ENCODE measurements at places on chromosomes 2 and 18.

- DNase-seq = no peak
Measured at GRCh38 chr2:31207790-31208189, 9.5 kb downstream of the CAPN14 start.

GRCh38 chr2:112163541-112163981, 25.4 kb downstream of the FBLN7 start:
- no peak for DNase-seq

DNA sequence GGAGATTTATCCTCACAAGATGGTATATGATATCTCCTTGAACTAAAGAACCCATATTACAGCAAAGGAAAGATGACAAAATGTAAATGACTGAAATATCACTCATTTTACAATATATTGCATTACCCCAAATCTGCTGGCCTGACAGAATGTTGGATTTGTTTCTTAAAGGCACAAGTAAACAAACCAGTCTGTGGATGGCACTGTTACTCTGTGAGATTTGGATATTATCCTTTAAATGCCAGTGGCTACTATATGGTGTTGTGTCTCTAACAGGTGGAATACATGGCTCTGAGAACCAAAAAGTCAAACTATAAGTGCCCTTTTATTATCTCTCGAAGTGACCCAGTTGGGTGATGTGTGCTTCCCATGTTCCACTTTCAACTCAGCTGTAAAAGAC, 125.7 kb downstream of the PDE1A start:
- no peak for DNase-seq

GRCh38 chr18:22639026-22639463, 221.3 kb upstream of the CTAGE1 start:
- no peak for DNase-seq

- no peak for DNase-seq
Measured at GRCh38 chr2:3780477-3781402, 77.4 kb downstream of the DCDC2C start.

DNA sequence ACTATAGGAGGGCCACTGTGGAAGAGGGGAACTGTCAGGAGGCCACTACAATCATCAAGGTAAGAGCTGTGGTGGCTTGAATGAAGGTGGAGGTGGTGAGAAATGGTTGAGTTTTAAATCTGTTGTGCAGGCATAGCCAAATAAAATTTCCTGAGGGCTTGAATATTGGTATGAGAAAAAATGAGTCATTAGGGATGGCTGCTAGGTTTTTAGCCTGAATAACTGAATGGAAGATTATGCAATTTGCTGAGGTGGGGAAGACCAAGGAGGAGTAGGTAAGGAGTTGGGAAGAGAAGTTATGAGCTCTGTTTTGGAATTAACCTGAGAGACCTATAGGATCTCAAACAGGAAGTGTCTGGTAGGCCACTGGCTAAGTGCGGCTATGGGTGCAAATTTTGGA, 84.0 kb downstream of the KLHL14 start:
- DNase-seq = no peak

DNA sequence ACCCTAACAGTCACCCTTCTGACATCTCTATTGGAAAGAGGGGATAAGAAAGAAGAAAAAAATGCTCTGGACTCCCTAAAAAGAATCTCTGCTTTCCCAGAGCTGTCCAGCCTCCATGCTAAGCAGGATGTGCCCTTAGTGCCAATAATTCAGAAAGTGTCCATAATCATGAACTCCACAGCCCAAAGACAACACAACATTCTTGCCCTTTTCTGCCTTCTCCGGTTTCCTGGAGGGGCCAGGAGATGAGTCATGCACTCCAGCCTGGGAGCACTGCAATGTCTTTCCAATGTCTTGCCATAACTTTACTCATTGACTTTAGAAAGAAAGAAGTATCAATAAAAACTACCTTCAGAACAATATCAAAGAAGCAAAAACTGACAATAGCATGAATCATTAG, 44.0 kb downstream of the KLF7 start:
- DNase-seq = no peak

DNA sequence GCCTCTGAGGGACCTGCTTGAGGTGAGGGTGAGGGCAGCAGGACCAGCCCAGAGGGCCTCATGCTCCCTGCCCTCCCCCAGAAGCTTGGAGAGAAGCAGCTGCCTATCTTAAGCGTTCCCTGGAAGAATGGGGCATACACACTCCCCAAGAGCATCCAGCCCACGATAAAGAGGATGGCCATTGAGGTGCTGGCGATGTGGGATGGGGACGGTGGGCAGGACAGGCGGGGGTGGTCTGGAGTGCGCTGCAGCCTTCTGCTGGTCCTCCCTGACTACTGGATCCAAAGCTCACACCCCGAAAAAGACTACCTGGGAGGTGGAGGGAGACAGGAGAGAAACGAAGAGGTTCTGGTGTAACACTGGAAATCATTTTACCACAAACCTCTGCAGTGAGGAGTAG, 45.6 kb downstream of the LMAN2L start:
- no peak for DNase-seq

- DNase-seq = no peak
Measured at GRCh38 chr2:96890726-96891385, 21.0 kb upstream of the SEMA4C start.

DNA sequence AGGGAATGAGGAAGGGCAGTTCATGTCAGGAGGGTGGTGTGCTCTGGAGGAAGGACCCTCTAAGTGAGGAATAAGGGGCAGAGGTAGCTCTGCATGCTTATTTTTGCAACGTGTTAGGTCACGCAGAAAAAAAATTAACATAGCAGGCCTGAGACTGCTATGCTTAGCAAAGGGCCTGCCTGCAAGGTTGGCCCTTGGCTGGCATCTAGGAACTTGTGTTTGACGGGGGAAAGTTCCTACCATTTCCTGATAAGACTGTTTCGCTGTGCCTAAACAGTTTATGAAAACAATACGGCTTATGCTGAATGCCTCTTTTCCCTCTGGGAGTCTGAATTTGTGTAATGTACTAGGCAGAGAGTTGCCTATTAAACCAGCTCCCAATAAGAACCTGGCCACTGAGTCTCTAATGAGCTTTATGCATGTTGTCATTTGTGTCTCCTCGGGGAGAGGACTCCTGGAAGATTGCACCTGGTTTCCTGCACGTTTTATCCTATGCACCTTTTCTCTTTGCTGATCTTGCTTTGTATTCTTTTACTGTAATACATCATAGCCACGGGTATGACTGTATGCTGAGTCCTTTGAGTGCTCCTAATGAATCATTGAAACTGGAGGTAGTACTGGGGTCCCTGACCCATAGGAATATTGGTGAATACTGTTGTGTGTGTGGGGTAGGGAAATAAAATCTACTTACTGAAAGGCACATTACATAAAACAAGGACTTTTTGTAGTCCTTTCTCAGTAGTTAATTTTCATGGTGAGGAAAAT, 169.0 kb downstream of the PRPF40A start:
- no peak for DNase-seq

DNA sequence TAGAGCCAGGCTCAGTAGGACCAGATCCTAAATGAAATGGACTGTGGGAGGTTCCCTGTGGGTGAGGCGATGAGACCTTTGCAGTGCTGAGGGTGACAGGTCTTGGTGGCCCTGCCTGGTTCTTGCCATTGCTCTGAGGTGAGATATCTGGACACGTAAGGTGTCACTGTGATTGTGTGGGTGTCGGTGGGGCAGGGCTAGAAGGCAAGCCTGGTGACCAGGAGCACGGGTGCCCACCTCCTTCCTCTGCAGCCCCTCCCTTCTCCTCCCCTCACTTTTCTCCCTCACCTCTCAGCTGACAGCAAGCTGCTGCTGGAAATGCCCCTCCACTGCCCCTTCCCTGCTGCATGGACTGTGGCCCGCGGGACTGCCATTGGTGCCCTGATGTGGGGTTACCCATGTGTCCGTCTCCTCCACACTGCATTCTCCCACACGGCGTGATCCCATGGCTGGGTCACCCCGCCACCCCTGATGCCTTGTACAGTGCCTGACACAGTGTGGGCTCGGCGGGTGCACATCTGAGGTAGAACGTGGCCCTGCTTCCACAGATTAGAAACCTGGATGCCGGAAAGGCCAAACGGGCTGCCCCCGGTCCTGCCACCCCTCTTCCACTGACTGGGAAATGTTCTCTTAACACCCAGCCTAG, 55.6 kb upstream of the FOSL2 start:
- no peak for DNase-seq

DNA sequence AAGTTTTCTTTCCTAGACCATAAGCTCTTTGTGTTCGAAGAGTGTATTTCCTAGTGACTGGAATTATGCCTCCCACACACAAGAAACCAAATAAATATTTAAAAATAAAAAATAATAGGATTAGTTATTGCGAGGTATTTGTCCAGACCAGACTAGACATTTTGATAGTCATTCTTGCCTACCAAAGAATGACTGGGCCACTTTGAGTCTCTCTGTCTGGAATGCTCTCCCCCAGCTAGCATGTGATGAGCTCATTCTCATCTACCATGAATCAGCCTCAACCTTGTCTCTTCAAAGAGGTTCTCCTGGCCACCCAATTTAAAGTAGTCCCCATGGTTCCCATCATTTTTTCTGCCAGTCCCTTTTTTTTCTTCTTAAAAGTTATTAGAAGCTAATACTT, 13.9 kb upstream of the DSC1 start:
- no peak for DNase-seq

GRCh38 chr2:175019566-175020327, 14.6 kb upstream of the CHN1 start:
- DNase-seq = no peak

DNA sequence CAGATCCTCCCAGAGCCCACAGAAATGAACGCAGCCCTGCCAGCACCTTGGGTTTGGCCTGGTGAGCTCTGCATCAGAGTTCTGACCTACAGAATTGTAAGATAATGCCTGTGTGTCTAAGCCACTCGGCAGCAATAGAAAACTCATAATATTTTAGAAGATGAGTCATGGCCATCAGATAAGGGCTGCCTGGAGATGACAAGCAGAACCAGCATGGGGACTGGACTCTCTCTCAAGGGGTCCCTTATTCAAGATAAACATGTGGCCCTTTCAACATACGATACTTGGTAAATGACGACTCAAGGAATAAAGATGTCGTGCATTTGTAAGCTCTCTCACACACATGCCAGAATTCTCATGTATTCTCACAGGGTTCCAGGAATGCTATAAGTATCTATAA, 8.5 kb upstream of the AGAP1 start:
- no peak for DNase-seq

- no peak for DNase-seq
Measured at GRCh38 chr2:214630402-214631045, 179.0 kb downstream of the BARD1 start.

All from stimulated activated CD8-positive, alpha-beta memory T cell treated with anti-CD3 and anti-CD28 coated beads, Interleukin-4, amount 100 ng/mL, for 4 hours (primary cell).